ENCODE measurements at places on chromosomes 13 and 19.

GRCh38 chr19:46431824-46432223, 3.1 kb upstream of the PNMA8C start:
- no peak overlapping the region for H3K4me3 ChIP-seq
- H3K27me3 ChIP-seq: no peaks in the 10 kb centered on the region
- peaks cover 16% of the 10 kb centered on the region for H3K4me1 ChIP-seq
- H3K36me3 ChIP-seq: no peaks in the 10 kb centered on the region
- no peak overlapping the region for H3K27ac ChIP-seq
- DNase-seq: no peak

DNA sequence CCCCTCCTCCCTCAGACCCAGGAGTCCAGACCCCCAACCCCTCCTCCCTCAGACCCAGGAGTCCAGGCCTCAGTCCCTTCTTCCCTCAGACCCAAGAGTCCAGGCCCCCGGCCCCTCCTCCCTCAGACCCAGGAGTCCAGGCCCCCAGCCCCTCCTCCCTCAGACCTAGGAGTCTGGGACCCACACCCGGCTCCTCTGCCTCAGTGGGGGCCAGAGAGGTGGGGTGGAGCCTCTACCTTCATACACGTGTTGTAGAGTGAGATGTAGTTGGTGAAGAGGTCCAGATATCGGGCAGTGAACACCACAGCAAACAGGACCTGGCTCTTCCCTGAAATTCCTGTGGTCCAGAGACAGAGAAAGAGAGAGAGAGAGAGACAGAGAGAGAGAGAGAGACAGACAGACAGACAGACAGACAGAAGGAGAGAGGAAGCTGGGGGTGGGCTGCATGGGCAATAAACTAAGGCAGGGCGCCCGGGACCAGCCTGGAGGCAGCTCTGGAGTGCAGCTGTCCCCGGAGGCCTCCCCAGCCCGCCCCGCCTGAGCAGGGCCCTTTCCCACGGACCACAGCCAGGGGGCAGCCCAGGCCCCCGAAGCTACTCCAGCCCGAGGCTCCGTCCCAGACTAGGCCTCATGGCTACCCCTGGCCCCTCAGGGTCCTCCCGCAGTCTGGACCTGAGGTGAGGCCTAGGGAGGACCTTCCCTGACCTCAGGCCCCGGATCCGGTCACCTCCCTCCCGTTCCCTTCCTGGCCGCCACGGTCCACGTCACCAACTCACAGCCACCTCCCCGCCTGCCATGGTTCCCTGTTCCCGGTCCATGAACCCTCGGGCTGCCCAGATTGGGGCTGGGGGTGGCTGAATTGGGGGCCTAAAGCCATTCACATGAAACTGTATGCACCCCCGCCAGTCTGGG, 907 bp downstream of the KDELR1 start:
- H3K4me3 ChIP-seq: peak overlapping the region; percentile 89
- H3K36me3 ChIP-seq: peaks cover 14% of the 10 kb centered on the region
- no peak for DNase-seq
- no peaks in the 10 kb centered on the region for H3K27me3 ChIP-seq
- H3K27ac ChIP-seq: peak overlapping the region; percentile 96

GRCh38 chr13:73467125-73467524, 408.3 kb downstream of the KLF5 start:
- peaks cover 13% of the 10 kb centered on the region for H3K4me1 ChIP-seq
- H3K27me3 ChIP-seq: peaks cover 2% of the 10 kb centered on the region
- no peaks in the 10 kb centered on the region for H3K36me3 ChIP-seq
- no peak overlapping the region for H3K4me3 ChIP-seq
- DNase-seq: no peak

GRCh38 chr19:1158885-1159448, 15.1 kb downstream of the SBNO2 start:
- no peak for DNase-seq
- no peaks in the 10 kb centered on the region for H3K27me3 ChIP-seq
- H3K4me1 ChIP-seq: peaks cover 13% of the 10 kb centered on the region

- H3K36me3 ChIP-seq: no peaks in the 10 kb centered on the region
- H3K27me3 ChIP-seq: no peaks in the 10 kb centered on the region
- DNase-seq: no peak
- H3K4me1 ChIP-seq: peaks cover 4% of the 10 kb centered on the region
- no peak overlapping the region for H3K27ac ChIP-seq
Observed at GRCh38 chr19:38862321-38863059, 12.7 kb upstream of the HNRNPL start.

DNA sequence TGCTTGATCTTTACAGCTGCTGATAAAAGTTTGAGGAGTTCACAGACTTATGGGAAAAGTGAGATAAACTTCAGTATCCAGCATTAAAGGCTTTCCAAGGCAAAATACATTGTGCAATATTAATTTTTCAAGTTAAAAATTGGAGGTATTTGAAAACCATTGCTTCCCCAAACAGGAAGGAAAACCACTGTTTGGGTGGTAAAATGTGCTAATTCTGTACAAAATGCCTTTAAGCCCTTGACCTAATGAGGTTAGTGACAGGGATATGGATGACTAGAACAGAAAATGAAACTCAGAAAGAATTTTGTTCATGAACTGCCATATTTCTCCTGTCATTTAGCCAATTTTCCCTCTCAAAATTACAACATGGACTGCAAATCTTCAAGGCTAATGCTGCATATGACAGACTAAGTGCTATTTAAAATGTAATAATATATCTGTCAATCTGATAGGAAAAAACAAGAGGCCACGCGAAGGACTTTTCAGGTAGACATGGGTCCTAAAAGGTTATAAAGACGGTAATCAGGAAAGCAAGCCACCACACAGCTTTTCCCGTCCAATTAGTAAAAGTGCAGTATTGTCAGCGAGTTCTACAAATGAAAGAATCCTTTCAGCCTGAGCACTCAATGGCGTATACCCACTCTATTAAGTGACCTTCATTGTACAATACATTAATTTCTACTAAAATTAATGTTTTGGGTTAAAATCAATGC, 212.8 kb downstream of the ENOX1 start:
- DNase-seq: no peak
- no peaks in the 10 kb centered on the region for H3K27me3 ChIP-seq
- H3K36me3 ChIP-seq: no peaks in the 10 kb centered on the region
- H3K4me1 ChIP-seq: peaks cover 56% of the 10 kb centered on the region
- no peak overlapping the region for H3K4me3 ChIP-seq

Data from chondrocyte (in vitro differentiated cells).